ENCODE measurements at places on chromosomes 13 and 19. TPM values are rescaled to one million over a fixed set of nuclear protein-coding genes. Genes with fewer than 3 reads are reported as not detected.

Gene COL4A2
- 1.9 TPM for polyA plus RNA-seq

GRCh38 chr13:113636266-113636963, 21.6 kb downstream of the ATP4B start:
- no peak overlapping the region for H3K27ac ChIP-seq
- no peak for DNase-seq
- H3K4me1 ChIP-seq, result no peaks in the 10 kb centered on the region
- H3K27me3 ChIP-seq, result no peaks in the 10 kb centered on the region
- H3K36me3 ChIP-seq, result peaks cover 89% of the 10 kb centered on the region

- no peak overlapping the region for H3K27ac ChIP-seq
- H3K4me3 ChIP-seq, result no peak overlapping the region
- DNase-seq, result no peak
- H3K36me3 ChIP-seq, result peaks cover 2% of the 10 kb centered on the region
These were observed 73.9 kb upstream of the GPR183 start for GRCh38 chr13:99380921-99381645.

DNA sequence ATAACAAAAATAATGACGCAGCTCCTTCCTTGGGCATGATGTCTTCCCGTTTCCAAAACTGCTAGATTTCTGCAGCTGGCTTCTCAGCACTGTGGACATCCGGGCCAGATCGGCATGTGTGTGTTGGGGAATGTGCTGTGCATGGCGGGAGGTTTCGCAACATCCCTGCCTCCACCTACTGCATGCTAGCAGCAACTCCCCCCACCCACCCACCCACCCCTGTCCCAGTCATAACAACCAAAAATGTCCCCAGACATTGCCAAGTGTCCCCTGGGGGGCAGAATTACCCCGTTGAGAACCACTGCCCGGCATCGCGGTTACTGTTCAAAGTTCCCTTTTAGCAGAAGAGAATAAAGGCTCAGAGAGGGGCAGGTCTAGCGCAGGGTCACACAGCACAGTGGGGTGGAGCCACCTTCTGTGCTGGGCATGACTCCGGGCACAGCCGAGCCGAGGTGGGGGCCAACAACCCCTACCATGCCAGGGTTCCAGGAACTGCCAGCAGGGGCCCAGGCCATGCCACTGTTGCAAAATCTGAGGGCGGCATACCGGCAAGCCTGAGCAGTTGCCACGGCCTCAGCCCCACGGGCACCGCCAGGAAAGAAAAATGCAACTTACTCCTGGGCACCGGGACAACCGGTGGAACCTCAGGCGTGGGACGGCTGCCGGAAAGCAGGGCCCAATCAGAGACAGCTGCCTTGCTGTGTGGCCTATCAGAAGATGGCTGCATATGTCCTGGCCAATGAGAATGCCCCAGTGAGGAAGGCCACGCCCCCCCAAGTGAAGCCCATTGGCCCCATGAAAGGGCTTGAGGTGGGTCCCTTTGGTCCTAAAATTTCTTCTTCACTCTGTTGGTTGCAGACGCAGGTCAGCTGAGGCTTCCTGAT, 22.5 kb upstream of the NFIC start:
- H3K27me3 ChIP-seq, result peaks cover 8% of the 10 kb centered on the region
- H3K4me1 ChIP-seq, result peaks cover 39% of the 10 kb centered on the region
- H3K4me3 ChIP-seq, result peak overlapping the region; percentile 48

GRCh38 chr19:6693681-6694080, 23.7 kb upstream of the TNFSF14 start:
- no peaks in the 10 kb centered on the region for H3K4me1 ChIP-seq
- no peak overlapping the region for H3K4me3 ChIP-seq
- H3K27ac ChIP-seq, result no peak overlapping the region

All from HepG2 (cell line).